ENCODE measurements at places on chromosomes 7 and 10.

DNA sequence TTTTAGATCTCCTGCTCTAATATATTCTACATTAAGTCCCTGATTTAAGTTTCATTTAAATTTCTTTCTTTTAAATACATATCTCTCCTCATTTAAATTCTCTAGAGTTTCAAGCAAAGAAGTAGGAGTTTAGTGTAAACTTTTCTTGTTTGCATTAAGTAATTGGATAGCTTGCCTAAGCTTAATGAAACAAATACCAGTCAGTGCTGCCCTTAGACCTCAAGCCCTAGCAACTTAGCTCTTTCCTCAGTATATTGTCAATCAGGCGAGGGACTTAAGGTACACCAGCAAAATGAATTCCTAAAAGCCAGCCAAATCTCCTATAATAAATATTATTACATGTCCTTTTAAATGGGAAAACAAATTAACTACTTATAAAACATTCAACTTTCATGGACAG is 101.5 kb downstream of the CHCHD3 start:
- no peak for DNase-seq

DNA sequence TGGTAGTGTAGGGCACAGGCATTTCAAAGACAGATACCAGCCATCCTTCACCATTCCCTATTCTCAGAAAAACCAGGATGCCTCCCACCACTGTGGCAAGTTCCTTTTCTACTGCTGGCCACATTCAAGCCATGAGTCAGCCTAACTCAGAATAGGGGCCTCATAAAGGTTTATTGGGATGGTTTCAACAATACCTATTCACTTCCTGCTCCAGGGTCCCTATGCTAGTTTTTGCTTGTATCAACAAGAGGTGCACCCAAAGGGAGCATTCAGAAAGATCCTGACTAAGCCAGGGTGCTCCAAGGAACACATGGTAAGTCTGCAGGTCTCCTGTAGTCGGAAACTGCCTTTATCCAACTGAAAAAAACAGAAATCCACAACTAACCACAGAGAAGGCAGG is 76.9 kb upstream of the EGR2 start:
- no peak for DNase-seq

GRCh38 chr7:32360127-32360526 is 130.1 kb downstream of the LSM5 start:
- DNase-seq = no peak

- no peak for DNase-seq
Measured at GRCh38 chr10:88110355-88110754, 246.9 kb downstream of the PTEN start.

DNA sequence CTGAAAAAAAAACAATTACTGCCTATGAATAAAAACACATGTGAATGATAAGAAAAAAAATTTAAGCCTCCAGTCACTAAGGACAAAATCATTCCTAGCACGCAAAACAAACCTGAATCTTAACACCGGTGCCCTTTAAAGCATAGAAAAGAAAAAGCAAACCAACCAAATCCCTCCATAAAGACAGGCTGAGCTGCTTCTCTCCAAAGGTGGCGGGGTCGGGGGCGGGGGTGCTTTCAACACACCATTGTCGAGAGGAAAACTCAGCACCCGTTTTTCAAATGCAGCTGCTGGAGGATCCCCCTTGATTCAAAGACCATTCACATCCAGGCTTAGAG is 1.4 kb downstream of the ST8SIA6 start:
- no peak for DNase-seq

Measured in T-cell (primary cell).